ENCODE measurements at places on chromosomes 11 and 22. TPM values are rescaled to one million over a fixed set of nuclear protein-coding genes. Genes with fewer than 3 reads are reported as not detected.

The SAA4 gene
- not detected for total RNA-seq

The ANKRD49 gene
- total RNA-seq = 17.1 TPM

The MRGPRF gene
- 0.53 TPM for total RNA-seq

The LDHAL6A gene
- not detected for total RNA-seq

The PDE3B gene
- 0.13 TPM for total RNA-seq

The RPUSD4 gene
- 23.6 TPM for total RNA-seq

The PLAAT4 gene
- total RNA-seq = 0.79 TPM

Data from bronchial epithelial cell (primary cell).